ENCODE measurements at places on chromosomes 1 and 21.

DNA sequence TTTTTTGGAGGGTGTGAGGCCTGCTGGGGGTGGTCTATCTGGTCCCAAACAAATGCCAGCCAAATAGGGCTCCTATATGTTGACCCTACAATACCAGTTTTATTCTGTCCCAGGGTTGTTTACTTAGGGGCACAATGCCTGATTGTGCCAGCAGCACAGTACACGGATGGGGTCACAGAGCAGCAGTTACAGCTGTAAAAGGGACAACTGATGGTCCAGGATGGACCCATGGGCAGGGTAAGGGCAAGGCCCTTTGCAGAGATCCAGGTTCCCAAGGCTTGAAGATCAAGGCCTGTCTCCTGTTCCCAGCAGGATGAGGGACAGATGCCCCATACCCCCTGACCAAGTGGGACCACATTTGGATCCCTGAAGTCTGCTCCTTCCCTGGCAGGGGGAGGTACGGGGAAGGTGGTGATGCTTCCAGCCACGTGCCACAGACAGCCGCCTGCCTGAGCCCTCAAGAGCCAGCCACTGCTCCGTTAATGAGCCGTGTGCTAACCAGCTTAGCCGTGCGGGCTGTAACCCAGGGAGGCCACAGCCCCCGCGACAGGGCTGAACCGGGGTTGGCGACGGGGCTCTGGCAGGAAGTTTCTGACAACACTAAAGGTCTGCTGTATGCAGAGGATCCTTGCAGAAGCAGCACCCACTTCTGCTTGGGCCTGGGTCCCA is 18.2 kb downstream of the SLC6A9 start:
- DNase-seq: no peak

GRCh38 chr1:17128361-17128760 is 9.1 kb upstream of the PADI2 start:
- DNase-seq: no peak

GRCh38 chr21:38954588-38955004 is 148.9 kb downstream of the ETS2 start:
- no peak for DNase-seq

DNA sequence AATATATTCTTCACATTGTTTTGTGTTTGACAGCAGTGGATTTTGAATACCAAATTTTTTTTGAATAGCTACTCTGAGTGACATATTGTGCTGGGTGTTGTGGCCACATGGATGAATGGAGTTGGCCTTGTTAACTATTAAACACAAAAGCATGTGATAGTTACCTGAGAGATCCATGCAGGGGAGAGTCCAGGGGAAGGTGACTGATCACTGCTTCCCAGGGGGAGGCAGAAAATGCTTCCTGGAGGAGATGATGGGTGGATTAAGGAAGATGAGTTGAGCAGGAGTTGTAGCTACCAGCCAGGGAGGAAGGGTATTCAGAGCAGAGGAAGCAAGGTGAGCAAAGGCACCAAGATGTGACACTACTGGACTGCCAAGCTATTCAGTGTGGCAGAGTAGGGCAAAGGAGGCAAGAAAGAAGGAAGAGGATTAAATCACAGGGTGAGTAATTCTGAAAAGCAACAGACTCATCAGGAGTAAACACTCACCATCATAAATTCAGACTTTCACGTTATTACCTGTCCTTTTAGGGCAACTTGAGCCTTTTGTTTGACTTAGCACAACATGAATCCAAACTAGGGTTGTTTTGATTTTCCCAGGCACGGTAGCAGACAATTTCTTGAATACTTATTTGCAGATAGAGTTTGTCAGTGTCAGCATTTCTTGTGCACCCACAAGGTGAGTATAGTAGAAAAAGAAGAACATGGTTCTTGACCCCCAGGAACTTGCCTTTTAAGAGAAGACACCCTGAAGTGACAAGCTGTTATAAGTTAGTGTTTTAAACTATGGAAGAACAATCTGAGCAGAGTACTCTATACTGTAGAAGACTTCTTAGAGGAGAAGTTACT is 4.2 kb downstream of the CD46 start:
- DNase-seq: no peak

GRCh38 chr1:25875856-25876692 is 566 bp upstream of the PAQR7 start:
- DNase-seq: no peak

Measured in CD4-positive, alpha-beta T cell (primary cell).